GM10248 (cell line): ENCODE measurements at places on chromosomes 6 and 20.

DNA sequence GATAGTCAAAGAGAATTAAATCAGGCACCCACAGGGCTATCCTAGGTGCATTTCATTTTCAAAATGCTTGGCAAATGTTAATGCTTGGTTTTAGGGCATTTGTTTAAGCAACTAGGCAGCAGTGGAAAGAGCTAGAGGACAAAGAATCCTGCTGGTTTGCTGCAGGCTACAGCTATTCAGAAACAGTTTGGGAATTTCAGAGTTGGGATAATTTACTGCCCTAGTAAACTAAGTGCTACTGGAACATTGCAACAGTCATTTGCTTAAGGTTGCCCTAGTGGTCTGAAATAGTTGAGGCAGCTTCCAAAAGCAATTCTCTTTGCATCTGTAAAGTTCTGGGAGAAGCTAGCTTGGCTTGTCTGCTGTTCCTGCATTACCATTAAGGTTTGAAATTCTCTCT, 312.7 kb downstream of the LAMA2 start:
- DNase-seq: no peak

- DNase-seq: no peak
These were observed 50.8 kb upstream of the BACH2 start for GRCh38 chr6:90347411-90347851.

DNA sequence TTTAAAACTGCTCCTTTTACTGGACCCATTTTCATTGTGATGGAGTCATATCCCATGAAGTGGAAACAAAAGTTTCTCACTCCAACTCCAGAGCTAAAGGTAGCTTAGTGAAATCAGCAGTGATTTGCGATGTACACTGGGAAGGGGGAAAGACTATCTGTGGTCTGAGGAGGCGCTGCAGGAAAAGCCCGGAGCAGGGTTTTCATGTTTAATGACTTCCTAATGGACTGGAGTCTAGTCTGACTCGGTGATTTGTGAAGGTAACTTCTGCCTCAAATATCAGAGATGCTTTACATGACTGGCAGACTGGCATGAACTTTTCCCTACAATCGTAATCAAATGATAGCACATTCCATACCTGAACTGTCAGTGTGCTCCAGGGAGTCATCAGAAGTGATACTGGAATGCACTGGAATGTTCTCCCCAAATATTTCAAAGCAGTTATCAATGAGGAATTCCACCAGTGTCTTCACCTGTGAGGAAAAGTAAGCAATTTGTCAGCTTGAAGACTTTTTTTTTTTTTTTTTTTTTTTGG, 7.0 kb downstream of the TAGAP start:
- no peak for DNase-seq

GRCh38 chr20:48159145-48160008, 374.1 kb upstream of the SULF2 start:
- no peak for DNase-seq

DNA sequence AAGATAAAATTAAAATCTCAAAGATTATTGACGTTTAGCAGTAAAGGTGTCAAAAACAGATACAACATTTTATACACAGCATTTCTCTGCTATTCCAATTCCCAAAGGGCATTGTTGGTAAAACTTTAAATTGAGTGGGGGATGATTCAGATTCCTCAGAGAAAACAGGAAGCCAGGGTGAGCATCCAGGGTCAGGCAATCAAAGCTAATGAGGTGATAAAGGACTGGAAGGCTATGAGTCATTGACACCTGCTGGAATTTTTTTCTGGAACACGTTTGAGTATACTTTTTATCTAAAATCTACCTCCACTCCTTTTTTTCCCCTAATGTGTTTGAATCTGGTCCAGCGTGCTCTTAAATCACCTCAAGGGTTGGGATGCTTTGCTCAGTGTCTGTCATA, 52.2 kb downstream of the FKBP1C start:
- DNase-seq: no peak

GRCh38 chr6:143400258-143401067, 50.0 kb downstream of the ADAT2 start:
- DNase-seq: no peak

- DNase-seq: no peak
These were observed 151.6 kb downstream of the EPM2A start for GRCh38 chr6:145583753-145584152.

- no peak for DNase-seq
These were observed 5.3 kb downstream of the ARFGEF2 start for GRCh38 chr20:48926821-48927220.

DNA sequence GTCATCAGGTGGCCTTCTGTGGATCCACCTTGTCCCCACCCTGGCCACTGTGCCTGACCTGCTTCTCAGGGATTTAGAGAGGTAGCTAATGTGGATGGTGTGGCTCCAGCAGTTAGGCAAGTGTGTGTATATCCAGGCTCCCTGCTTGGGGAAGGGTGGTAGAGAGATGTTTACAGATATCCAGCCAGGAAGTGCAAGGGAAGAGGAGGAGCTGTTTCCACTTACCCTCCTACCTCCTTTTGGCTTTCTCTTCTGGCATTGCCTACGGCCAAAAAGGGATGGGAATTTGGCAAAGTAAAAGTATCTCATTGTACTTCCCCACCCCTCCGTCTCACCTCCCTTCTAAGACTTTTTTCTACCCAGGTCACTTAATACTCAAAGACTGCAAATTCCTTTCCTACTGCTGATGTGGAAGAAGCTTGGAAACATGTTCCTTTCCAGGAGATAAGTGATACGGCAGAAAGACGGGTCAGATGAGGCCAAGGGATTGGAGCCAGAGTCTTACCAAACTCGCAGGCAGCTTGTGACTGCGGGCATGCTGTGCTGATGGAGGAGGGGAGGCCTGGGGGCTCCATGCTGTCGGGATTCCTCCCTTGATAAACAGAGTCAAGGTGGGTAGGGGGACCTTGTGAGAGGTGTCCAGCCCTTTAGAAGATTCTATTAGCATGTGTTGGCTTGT, 253.4 kb downstream of the PRL start:
- DNase-seq: no peak

GRCh38 chr6:158938811-158939254, 61.2 kb downstream of the RSPH3 start:
- DNase-seq: no peak

DNA sequence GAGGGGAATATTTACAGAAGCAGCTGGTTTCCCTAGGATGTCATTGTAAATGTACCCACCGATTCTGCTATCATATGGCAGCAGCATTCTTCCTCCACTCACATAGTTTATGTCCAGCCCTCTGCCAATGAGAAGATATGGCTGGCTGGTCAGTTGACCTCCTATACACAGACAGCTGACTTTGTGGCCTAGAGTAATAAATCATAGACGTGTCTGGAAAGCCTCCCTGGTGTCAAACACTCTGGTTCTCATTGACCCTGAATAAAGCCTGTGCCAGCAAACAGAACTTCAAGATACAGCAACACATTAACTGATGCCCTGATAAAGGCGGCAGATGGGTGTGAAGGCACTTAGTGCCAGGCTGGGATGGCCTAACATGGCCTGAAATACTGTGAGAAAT, 52.6 kb downstream of the GPR63 start:
- DNase-seq: no peak

GRCh38 chr6:41594326-41594725, 43.9 kb upstream of the MDFI start:
- DNase-seq: no peak

DNA sequence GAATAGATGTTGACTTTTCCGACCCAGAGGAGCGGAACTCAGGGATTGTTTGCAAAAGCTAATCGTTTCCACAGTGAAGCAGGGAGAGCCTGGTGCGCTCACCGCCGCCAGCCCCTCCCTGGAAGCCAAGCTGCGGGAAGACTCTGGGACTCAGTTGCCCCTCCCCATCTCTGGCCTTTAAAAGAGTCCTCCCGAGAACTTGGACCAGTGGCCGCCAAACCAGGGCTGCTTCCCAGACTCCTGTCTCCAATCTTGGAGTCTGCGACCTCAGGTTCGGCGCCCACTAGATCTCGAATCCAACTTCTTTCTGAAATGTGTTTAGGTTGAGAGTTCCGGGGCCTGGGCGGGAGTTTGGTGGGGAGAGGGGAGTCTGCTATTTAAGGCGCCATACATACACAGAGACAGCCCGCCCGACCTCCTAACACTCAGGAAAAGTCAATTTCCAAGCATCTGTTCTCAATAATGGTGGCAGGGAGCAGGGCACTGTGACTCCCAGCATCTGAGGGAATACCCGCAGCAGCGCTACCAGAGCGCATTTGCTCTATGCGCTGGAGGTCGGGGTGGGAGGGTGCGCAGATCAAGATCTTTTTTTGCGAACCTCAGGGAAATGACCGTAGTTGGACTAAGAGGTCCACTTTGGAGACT, 800 bp upstream of the GRIK2 start:
- DNase-seq: no peak

- DNase-seq: no peak
These were observed 101.2 kb upstream of the ARMC2 start for GRCh38 chr6:108746836-108747575.

DNA sequence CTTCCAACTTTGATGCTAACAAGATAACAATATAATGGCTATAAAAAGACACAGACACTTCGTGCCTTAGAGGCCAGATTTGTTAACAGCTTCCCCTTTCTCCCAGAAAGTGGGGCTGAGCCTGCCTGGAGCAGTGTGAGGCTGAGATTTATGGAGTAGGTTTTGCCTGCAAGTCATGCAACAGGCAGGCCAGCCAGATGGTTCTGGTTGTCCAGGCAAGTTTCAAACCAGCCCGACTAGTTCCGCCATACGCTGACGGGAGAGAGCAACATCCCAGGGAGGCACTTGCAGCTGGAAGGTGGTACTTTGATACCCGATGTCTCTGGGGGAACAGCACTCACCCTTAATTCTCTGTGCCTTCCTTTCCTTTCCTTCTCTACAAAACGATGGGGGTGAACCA, 81.3 kb upstream of the NAA20 start:
- no peak for DNase-seq

GRCh38 chr6:105982761-105983540, 103.2 kb upstream of the PRDM1 start:
- DNase-seq: no peak

DNA sequence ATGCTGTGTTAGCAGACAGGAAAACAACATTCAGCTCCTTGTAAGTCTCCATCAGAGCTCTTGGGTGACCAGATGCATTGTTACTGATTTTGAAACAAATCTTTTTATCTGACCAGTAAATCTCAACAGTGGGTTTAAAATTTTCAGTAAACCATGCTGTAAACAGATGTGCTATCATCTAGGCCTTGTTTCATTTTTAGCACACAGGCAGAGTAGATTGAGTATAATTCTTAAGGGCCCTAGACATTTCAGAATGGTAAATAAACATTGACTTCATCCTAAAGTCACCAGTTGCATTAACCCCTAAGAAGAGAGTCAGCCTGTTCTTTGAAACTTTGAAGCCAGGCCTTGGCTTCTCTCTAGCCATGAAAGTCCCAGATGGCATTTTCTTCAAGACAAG, 237.2 kb upstream of the BMP2 start:
- DNase-seq: no peak

GRCh38 chr6:52603000-52603795, 26.3 kb upstream of the TRAM2 start:
- no peak for DNase-seq

GRCh38 chr6:117771403-117771802, 96.1 kb downstream of the NUS1 start:
- DNase-seq: peak; percentile 46

GRCh38 chr6:26401987-26402658, at the start of gene BTN3A1:
Gene BTN3A1, plus strand, starts transcription at chr6:26402275. Its CDS starts 3,289 bp downstream, at chr6:26405564.
- DNase-seq: peak; percentile 60

GRCh38 chr6:138307816-138308730, 69.6 kb upstream of the SMIM28 start:
- no peak for DNase-seq

- no peak for DNase-seq
These were observed 141.3 kb downstream of the PXDC1 start for GRCh38 chr6:3610206-3610605.

DNA sequence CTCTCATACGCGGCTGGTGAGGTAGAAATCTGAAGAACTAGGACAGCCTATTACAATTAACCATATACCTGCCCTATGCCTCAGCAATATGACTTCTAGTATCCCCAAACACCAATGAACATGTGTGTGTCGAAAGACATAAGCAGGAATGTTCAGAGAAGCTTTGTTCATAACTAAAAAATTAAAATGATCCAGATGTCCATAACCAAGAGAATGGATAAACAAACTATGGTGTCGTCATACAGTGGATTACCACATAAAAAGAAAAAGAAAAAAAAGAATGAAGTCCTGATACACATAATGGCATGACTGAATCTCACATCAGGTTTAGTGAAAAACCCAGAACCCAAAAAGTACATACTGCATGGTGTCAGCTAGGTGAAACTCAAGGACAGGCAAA, 73.9 kb downstream of the MDN1 start:
- DNase-seq: no peak

- no peak for DNase-seq
These were observed 142.6 kb downstream of the ARHGAP18 start for GRCh38 chr6:129567374-129567773.

GRCh38 chr6:157094038-157094437, 229.3 kb downstream of the TMEM242 start:
- DNase-seq: peak; percentile 43

DNA sequence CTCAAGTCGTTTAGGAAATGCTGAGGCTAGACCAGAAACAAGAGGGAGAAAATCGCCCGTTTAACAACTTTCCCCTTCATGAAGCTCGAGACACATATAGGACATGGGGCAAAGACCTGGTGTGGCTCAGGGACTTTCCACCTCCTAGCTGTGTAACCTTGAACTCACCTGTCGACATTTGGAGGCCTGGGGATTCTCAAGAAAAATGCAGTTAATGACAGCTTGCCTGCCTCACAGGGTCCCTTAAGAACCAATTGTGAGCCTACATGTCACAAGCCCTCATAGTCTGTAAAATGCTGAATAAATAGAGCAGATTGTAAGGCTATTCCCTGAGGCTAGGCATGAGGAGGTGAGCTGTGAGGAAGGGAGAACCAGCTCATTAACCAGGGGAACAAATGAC, 35.1 kb downstream of the MGME1 start:
- DNase-seq: peak; percentile 37

GRCh38 chr6:141492521-141493284, 640.0 kb upstream of the GJE1 start:
- DNase-seq: no peak

DNA sequence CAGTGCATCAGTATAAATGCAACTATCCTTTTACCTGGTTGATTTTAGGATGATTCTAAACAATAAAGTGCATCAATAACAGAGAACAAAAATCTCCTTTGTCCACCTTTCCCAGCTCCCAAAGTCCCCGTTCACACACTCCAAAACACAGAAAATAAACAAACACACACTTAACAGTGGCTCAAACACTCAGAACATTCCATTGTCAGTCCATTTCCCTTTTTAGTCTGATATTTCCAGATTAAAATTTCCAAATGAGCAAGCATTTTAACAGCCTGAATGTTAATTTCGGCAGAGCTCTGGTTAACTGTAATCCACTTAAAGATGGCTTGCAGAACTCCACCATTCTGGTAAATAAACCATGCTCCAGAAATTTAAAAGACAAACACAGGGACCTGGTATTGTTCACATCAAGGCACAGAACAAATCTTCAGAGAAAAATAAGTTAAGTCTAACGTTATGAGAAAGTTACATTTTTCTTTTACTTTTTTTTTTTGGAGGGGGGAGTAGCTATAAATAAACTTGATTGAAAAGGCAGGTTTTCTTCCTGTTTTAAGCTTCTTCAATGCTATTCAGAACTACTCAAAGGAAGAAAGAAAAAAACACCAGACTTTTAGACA, 100.8 kb downstream of the DST start:
- no peak for DNase-seq
